Activated CD8-positive, alpha-beta T cell treated with anti-CD3 and anti-CD28 coated beads for 36 hours (primary cell): ENCODE measurements at places on chromosomes 6 and 20. TPM values are rescaled to one million over a fixed set of nuclear protein-coding genes. Genes with fewer than 3 reads are reported as not detected.

DNA sequence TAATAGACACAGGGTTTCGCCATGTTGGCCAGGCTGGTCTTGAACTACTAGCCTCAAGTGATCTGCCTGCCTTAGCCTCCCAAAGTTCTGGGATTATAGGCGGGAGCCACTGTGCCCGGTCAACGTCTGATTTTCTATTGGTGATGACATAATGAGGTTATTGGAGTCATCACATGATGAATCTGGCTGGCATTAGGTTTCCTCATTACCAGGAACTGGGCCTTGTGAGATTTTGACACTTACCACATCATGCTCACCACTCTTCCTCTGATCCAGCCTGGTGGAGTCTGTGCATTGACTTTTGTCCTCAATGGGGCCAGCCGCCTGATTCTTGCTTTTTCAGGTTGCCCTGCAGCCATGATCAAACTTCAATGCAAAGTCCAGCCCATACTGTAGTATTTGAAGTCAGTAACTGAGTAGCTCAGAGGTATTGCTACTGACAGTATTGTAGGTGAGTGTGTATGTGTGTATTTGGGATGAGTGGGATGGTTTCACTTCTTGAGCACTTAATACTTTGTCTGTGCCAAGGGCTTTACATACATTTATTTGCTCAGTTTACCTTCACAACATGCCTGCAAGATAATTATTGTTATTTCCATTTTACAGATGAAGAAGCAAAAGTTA is 16.0 kb downstream of the ANKS1A start:
- peaks cover 8% of the 10 kb centered on the region for H3K36me3 ChIP-seq
- H3K27ac ChIP-seq = no peak overlapping the region
- H3K4me3 ChIP-seq = no peak overlapping the region
- no peaks in the 10 kb centered on the region for H3K27me3 ChIP-seq

GRCh38 chr6:33692760-33693158 is 18.7 kb downstream of the UQCC2 start:
- peaks cover 67% of the 10 kb centered on the region for H3K4me1 ChIP-seq
- peak overlapping the region; percentile 79 for H3K27ac ChIP-seq
- H3K27me3 ChIP-seq = no peaks in the 10 kb centered on the region
- no peak overlapping the region for H3K4me3 ChIP-seq

- no peaks in the 10 kb centered on the region for H3K36me3 ChIP-seq
- no peak overlapping the region for H3K27ac ChIP-seq
- DNase-seq = no peak
- no peaks in the 10 kb centered on the region for H3K4me1 ChIP-seq
- H3K27me3 ChIP-seq = peaks cover 31% of the 10 kb centered on the region
Observed at GRCh38 chr20:56978475-56978874, 288.0 kb downstream of the BMP7 start.

GRCh38 chr6:65776332-65776731 is 69.3 kb upstream of the EYS start:
- no peaks in the 10 kb centered on the region for H3K4me1 ChIP-seq
- no peak overlapping the region for H3K27ac ChIP-seq
- DNase-seq = no peak
- H3K36me3 ChIP-seq = no peaks in the 10 kb centered on the region
- no peaks in the 10 kb centered on the region for H3K27me3 ChIP-seq

GRCh38 chr20:63756648-63756991 is 17.0 kb downstream of the SLC2A4RG start:
- H3K4me3 ChIP-seq = no peak overlapping the region
- DNase-seq = peak; percentile 50
- no peaks in the 10 kb centered on the region for H3K36me3 ChIP-seq
- H3K4me1 ChIP-seq = peaks cover 11% of the 10 kb centered on the region
- no peak overlapping the region for H3K27ac ChIP-seq
- no peaks in the 10 kb centered on the region for H3K27me3 ChIP-seq

DNA sequence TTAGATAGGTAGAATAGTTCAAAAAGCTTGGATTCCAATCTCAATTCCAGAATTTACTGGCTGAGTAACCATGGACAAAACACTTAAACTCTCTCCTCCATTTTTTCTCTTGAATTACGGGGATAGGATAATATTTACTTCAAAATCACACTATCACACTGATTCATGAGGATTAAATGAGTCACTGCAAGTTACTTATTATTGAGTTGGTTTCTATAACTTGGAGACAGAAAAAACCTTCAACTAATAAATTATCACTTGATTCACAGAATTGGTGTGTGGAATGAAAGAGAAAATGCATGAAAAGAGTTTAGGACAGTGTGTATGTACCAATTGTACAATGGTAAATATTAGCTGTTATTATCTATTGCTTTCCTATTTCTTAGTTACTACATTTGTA is 585.2 kb downstream of the PHF3 start:
- no peak for DNase-seq
- no peak overlapping the region for H3K4me3 ChIP-seq
- H3K4me1 ChIP-seq = no peaks in the 10 kb centered on the region
- no peaks in the 10 kb centered on the region for H3K36me3 ChIP-seq
- no peaks in the 10 kb centered on the region for H3K27me3 ChIP-seq
- no peak overlapping the region for H3K27ac ChIP-seq

- no peak overlapping the region for H3K27ac ChIP-seq
- H3K4me3 ChIP-seq = no peak overlapping the region
- peaks cover 12% of the 10 kb centered on the region for H3K36me3 ChIP-seq
- H3K27me3 ChIP-seq = no peaks in the 10 kb centered on the region
Observed at GRCh38 chr6:35376281-35376680, 33.9 kb downstream of the PPARD start.

- H3K4me3 ChIP-seq = no peak overlapping the region
- H3K27me3 ChIP-seq = no peaks in the 10 kb centered on the region
- no peaks in the 10 kb centered on the region for H3K4me1 ChIP-seq
- DNase-seq = no peak
Observed at GRCh38 chr20:37362231-37362792, 16.4 kb downstream of the SRC start.

GRCh38 chr6:120671519-120671918 is 662.8 kb downstream of the TBC1D32 start:
- no peaks in the 10 kb centered on the region for H3K4me1 ChIP-seq
- H3K27me3 ChIP-seq = no peaks in the 10 kb centered on the region
- no peak overlapping the region for H3K4me3 ChIP-seq
- no peak overlapping the region for H3K27ac ChIP-seq

DNA sequence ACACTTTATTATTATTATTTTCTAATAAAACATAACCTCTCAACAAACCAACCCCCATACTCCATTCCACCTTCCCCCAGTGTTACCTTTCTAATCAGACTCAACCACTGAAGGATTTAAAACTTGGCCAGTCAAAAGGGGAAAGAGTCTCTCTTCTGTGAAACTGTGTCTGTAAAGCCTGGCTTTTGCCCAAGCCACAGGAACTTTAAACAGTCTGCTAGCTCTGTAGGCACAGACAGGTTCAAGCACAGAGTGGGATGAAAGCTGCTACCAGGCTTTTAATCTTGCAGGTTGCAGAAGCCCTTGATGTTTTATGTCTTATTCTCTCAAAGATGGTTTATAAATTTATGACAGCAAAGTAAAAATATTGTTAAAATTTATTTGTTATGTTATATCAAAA is 585.7 kb downstream of the TENT5A start:
- no peak overlapping the region for H3K4me3 ChIP-seq
- no peak overlapping the region for H3K27ac ChIP-seq

GRCh38 chr6:41367700-41368099 is 32.3 kb downstream of the NCR2 start:
- peak; percentile 18 for DNase-seq
- peaks cover 16% of the 10 kb centered on the region for H3K4me1 ChIP-seq
- no peaks in the 10 kb centered on the region for H3K36me3 ChIP-seq

- DNase-seq = peak; percentile 83
- no peaks in the 10 kb centered on the region for H3K27me3 ChIP-seq
- no peak overlapping the region for H3K4me3 ChIP-seq
- H3K4me1 ChIP-seq = peaks cover 9% of the 10 kb centered on the region
Observed at GRCh38 chr6:163554663-163555062, 140.1 kb downstream of the QKI start.

Gene TSBP1
- total RNA-seq = not detected

Gene AVP
- total RNA-seq = not detected

Gene PSORS1C1
- total RNA-seq = not detected

Gene ROMO1
- total RNA-seq = 146 TPM

Gene CLPSL1
- not detected for total RNA-seq

Gene TRAPPC3L
- total RNA-seq = not detected

Gene ATRN
- total RNA-seq = 8.6 TPM

Gene C20orf202
- not detected for total RNA-seq
